ENCODE measurements at places on chromosomes 4 and X.

DNA sequence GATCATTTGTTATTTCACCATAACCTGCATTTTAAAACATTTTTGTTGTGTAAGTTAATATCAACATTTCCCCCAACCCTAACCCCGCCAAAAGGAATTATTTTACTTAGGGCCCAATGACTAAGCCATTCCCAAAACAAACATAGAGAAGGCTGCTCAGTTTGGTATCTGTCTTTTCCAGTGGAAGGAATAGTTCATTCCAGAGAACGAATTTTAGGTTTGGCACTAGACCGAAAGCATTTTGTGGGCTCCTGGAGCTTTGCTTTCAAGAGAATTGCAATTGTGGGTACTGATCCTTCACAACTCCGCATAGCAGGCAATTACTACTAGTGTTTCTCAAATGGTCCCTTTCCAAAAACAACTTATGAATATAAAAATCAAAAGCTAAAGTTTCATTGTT is 226.7 kb upstream of the MAD2L1 start:
- H3K4me1 ChIP-seq, result no peaks in the 10 kb centered on the region
- no peak overlapping the region for H3K4me3 ChIP-seq
- H3K27me3 ChIP-seq, result no peaks in the 10 kb centered on the region

DNA sequence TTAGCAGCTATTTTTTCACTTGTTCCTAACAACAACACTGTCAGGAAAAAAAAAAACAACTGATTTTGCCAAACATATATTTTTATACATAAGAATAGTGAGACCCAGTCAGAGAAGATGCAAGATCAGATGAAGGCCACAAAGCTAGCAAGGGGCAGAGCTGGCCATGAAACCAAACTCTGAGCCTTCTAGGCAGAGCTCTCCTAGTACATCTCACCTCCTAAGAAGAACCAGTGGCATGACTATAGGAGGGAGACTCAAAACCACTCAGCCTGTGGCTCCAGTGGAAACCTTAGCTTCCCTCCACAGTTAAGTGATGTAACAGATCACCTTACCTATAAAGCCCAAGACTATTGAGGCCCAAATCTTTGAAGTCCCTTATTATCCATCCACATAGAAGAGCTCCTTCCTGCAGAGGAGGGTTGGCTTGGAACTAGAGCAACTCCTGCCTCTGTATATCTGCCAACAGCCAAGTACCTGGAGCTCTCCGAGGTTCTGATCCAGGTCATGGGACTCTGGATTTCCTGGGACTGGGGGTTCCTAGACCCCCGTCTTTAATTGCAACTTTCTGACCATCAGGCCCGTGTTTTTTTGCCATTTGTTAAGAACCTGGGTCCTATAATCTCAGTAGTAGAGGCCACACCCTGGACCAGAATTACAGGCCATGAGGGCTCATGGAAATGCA is 136.5 kb downstream of the SH3KBP1 start:
- H3K36me3 ChIP-seq, result no peaks in the 10 kb centered on the region
- H3K4me1 ChIP-seq, result peaks cover 5% of the 10 kb centered on the region
- H3K4me3 ChIP-seq, result no peak overlapping the region
- no peaks in the 10 kb centered on the region for H3K27me3 ChIP-seq
- H3K27ac ChIP-seq, result no peak overlapping the region

DNA sequence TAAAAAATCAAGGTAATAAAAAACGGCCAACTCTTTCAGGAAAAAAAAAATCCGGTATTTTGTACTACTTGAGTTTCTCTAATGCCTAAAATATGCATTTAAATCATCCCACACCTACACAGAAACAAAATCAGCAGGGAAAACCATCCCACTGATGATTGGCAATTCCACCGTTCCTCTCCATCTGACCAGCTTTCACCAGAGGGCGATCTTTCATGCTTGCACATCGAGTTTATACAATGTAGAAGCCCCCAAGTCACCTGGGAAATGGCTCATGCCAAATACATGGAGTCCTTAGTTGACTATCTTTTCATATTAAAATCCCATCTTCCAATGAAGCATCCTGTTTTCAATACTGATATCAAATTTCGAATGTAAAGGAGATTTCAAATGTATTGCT is 69.2 kb downstream of the PTCHD1 start:
- no peak overlapping the region for H3K27ac ChIP-seq
- no peak overlapping the region for H3K4me3 ChIP-seq
- H3K27me3 ChIP-seq, result no peaks in the 10 kb centered on the region

DNA sequence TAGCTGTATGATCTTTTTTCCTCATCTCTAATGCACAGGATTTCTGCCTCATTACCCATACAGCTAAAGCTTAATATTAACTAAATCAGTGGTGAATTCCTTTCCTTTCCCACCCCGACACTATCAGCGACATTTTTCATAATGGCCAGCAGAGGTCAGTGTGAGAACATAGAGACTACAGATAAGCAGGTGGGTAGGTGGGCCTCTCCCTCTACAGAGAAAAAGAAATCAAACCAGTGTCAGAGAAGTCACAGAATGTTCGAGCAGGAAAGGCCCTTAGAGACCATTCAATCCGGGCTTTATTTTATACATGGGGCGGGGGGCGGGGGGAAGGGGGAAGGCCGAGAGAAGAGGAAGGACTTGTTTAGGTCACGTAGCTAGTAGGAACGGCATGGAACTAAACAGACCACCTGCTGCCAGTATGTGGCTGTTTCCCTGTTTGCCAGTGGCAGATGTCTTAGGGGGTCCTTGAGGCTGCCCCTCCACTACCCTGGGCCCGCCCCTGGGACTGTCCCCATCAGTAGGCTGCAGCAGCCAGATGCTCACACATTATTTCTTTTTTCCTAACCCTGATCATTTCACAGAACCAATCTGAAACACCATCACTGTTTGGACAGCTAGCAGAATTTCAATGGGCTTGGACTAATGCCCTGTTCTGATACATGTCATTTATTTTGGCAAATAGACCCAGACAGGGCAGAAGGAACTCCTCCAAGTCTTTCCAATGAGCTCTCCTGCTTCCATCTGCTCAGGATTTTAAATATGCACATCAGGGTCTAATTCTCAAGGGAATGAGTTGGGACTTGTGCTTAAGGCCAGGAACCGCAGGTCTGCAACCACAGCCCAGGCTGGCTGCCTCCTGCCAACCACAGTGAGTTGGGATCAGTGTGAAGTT is 133.4 kb downstream of the ATG4A start:
- H3K27ac ChIP-seq, result no peak overlapping the region
- no peaks in the 10 kb centered on the region for H3K27me3 ChIP-seq
- peaks cover 6% of the 10 kb centered on the region for H3K4me1 ChIP-seq
- no peaks in the 10 kb centered on the region for H3K36me3 ChIP-seq
- no peak overlapping the region for H3K4me3 ChIP-seq

GRCh38 chrX:30220661-30221060 is 5.3 kb downstream of the MAGEB2 start:
- no peak overlapping the region for H3K27ac ChIP-seq
- no peak for DNase-seq
- no peaks in the 10 kb centered on the region for H3K36me3 ChIP-seq
- H3K4me3 ChIP-seq, result no peak overlapping the region

Data from left ventricle myocardium inferior (tissue), 1 donor.